ENCODE measurements at places on chromosomes 1 and 21.

- no peak for DNase-seq
Measured at GRCh38 chr1:2080140-2080539, 29.9 kb downstream of the PRKCZ start.

DNA sequence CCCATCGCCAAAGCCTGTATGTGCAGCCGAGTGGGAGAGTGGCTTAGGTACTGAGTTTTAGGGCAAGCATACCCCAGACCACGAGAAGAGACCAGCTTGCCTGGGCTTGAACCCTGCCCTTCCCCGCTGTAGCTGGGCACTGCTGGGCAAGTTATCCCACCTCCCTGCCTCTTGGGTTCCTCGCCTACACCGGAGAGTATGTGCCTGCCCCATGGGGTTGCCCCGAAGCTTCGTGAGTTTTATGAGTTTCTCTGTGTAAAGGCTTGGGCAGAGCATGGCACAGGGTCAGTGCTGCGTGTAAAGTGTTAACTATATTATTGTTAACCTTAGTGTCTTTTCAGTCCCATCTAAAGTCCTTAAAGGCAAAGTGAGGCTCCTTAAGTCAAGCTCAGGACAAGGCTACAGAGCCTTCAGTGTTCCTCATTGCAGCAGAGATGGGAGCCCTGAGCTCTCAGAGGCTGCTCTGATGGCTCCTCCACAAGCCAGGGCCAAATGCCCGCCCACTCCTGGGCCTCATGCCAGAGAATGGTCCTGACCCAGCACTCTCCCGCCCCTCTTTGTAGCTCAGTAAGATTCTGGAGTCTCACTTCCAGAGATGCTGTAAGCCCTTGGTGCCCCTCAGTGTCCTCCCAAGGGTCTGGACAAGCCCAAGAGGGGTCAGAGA, 37.0 kb upstream of the KCNA10 start:
- no peak for DNase-seq

DNA sequence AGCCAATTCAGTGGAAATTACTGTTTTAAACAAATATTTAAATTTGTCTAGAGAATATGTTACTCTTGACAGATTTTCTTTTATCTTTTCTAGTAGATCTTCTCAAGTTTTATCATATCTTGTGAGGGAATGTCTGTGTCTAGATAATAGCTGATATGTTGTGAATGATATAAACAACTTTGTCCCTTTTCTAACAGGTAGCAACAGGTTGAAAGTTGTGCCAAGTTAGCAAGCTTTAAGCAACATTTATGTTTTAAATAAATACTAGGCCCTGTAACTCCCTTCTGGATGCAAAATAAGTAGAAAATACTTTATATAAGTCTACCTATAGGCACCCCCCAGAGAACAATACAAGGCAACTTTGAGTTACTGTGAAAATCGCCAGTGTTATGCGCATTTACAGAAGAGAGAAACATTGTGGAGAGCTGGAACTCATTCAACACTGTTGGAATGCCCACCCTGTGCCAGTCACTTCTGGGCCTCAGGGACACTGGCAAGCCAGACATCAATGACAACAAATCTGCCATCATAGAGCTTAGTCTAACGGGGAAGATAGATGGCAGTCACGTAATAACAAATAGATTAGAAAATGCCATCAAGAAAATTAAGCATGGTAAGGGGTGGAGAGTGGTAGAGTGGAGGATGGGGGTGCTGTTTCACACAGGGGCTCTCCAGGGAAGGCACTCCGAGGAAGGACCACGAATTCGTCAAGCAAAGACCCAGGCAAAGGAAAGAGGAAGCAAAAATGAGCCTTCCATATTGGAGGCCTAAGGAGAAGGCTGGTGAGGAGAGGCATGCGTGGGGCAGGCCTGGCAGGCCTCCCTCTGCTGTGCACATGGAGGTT, 4.4 kb downstream of the MAP3K21 start:
- DNase-seq = no peak

- DNase-seq = no peak
Measured at GRCh38 chr21:45225041-45225740, 62.5 kb downstream of the POFUT2 start.

GRCh38 chr1:158969166-158969565, 37.8 kb downstream of the PYHIN1 start:
- no peak for DNase-seq
